ENCODE measurements at places on chromosomes 7 and 10. TPM values are rescaled to one million over a fixed set of nuclear protein-coding genes. Genes with fewer than 3 reads are reported as not detected.

The ITIH5 gene
- total RNA-seq = 14.8 TPM

The LRRD1 gene
- not detected for total RNA-seq

DNA sequence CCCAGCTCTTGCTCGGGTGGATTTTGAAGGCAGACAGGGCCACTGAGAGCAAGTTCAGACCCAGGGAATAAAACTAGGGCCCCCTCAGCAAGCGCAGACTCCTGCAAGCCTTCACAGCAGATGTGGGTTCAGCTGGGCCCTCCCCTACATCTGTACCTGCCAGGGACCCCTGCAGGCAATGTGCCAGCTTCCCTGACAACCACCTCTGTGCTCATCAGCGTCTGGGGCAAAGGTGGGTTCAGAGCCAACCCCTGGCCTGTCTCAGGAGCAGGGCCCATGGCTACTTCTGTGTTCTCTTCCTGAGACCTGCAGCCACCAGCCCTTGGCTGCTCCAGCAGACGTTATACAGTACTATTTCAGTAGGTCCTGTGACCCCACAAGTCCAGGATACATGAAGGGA lies 189.5 kb downstream of the DIP2C start:
- DNase-seq = peak; percentile 32

The ACADSB gene
- 24.0 TPM for total RNA-seq

GRCh38 chr7:78134774-78135173 lies 336.2 kb downstream of the PHTF2 start:
- no peak for DNase-seq

The OR6B1 gene
- not detected for total RNA-seq

The PYROXD2 gene
- 17.8 TPM for total RNA-seq

DNA sequence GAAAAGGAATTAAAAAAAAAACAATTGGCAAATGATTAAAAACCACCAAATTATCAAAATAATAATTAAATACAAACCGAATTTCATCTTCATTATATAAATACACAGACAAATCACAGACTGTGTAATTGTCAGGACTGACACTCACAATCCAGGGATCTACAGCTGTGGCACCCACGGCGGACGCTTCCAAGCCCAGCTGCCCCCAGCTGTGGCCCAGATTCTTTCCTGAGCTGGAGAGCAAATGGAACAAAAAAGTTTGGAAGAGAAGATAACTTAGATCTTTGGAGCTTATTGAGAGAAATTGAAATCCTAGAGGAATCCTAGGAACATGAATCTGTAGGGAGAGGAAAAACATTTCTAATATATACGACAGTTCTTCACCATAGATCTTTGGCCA lies 316.1 kb downstream of the OTUD1 start:
- no peak for DNase-seq

The TIMM23B gene
- total RNA-seq = 11.7 TPM

DNA sequence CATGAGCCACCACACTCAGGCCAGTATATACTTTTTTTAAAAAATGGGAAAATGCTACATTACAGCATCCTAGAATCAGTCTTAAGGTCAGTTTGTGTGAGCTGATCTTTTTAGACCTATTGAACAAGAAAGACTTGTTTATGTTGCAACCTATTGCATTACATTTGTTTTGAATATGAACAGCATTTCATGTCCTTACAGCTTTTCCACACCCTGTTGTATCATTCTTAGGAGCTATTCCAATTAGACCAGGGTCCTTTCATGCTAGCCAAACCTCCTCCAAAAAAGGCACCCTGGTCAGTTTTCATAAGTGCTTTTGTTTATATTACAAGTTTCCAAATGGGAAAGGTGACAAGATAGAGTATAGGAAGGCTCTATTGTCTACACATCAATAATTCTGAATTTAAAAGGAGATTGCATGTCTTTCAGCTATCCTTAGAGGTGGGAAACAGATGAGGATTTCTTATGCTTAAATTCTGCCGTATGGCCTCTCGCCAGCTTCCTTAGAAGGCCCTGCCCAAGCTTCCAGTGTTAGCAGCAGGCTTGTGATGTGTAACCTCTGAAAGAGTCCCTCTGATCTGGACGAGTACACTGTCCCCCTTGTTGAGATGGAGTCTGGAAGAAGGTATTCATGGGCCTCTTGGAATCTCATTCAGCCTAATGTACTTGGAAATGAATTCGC lies 171.9 kb downstream of the OTUD1 start:
- DNase-seq = no peak

DNA sequence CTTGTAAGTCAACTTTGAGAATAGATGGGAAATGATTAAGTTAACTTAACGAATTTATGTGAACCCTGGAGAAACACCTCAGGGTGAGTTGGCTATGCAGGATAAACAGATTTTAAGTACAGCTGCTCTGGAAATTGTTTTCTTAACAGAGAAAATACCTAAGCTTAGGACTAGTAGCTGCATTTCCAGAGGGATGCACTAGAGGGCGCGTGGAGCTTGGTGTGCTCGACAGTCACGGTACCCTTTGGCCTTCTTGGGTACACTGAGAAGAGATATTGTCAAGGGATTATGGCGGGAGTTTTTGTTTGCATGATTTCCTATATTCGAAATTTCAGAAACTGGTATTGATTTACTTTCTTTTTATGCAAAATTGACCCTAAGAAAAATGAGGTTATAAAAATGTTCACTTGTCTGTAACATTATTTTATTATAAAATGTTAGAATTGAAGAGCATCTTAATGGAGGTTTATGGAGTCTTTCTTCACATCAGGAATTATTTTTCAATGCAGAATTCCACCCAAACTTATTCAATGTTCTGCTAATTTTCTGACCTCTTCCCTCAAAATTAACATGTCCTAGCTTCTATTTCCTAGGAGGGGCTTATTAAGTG lies 58.4 kb upstream of the MYO3A start:
- peak; percentile 66 for DNase-seq

The FAM25A gene
- total RNA-seq = not detected

- no peak for DNase-seq
Observed at GRCh38 chr7:20164425-20165145, 52.6 kb downstream of the MACC1 start.

DNA sequence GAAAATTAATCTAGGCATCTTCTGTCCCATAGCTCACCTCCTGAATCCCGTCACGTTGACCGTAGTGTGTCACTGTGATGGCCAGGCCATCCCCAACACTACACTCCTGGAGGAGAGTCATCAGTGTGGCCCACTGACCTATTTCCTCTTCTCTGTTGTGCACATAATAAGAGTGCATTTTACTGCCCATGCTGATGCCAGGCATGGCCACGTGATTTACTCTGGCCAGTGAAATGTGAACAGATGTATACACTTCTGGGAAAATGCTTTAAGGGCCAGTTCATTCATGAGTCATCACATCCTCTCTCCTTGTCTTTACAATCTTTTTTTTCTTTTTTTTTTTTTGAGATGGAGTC lies 101.9 kb upstream of the PIP4K2A start:
- no peak for DNase-seq

DNA sequence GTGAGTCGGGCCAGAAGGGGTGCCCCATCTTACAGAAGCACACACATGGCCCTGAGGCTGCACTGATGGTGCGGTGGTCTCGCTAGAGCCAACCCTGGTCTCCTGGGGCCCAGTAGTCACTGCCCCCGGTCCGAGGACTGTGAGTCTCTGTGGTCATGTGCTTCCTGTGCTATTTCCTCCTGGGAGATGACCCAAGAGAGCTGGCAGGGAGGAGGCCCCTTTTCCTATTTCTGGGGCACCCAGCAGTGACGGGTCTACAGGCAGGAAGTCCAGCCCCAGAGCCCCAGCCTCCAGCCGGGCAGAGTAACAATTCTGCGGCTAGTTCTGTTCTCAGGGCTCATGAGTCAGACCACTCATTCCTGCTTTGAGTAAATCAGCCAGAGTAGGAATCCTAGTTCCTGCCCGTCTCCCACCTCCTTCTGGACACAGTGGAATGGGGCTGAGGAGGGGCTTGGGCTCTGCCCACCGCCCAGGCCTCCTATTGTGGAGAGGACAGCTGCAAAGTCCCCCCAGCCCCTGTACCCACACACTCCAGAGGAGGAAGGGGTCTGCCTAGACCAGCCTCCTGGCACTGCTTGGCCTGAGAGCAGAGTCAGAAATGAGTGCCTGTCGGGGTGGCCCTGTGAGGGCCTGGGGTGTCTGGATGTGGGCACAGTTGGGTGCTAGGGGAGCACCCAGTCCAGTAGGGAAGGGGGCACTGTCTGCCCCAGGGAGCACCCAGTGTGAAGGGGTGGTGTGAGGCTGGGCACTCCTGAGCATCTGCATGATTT lies 80.5 kb upstream of the PPIF start:
- peak; percentile 86 for DNase-seq

GRCh38 chr7:77753173-77753572 lies 45.1 kb downstream of the TMEM60 start:
- no peak for DNase-seq

The FBXL15 gene
- 16.6 TPM for total RNA-seq

DNA sequence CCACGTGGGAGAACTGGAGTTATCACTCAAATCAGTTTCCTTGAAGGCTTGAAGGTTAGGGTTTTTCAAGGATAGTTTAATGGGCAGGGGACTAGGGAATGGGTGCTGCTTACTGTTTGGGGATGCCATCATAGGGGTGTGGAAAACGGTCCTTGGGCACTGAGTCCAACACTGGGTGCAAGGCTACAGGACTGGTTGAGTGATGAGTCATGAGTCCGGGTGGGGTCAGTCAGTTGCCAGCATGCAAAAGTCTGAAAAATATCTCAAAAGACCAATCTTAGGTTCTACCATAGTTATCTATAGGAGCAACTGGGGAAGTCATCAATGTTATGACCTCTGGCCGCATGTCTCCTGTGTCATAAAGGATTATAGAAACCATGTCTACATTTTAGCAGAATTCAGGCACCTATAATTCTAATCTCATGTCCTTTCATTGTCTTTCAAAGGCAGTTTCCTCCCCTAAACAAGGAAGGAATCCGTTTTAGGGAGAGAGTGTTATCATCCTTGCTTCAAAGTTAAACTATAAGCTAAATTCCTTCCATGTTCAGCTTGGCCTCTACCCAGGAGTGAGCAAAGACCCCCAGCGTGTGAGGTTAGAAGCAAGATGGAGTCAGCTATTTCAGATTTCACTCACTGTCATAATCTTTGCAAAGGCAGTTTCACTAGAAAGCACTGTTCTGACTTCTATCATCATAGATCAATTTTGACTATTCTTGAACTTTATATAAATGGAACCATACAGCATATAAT lies 94.5 kb downstream of the COL26A1 start:
- DNase-seq = no peak

DNA sequence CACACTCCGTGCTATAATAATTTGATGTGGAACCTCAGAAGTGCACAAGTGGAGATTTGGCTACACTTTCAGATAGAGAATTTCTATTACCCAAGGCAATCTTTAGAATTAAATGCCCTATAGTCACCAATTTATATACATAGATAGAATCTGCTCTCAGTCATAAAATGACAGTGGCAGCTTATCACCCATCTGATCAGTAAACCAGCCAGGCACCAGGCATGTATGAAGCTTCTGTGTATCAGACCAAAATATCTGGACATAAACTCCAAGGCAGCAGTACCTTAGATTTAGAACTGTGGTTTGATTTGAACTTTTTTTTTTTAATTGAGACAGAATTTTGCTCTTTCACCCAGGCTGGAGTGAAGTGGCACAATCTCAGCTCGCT lies 180.9 kb downstream of the IPMK start:
- no peak for DNase-seq

GRCh38 chr7:9407816-9408215 lies 974.4 kb downstream of the NXPH1 start:
- DNase-seq = no peak

The ACTR3C gene
- total RNA-seq = 18.6 TPM

The FZD1 gene
- 20.1 TPM for total RNA-seq

The PDE1C gene
- total RNA-seq = 15.5 TPM

GRCh38 chr10:34155812-34156211 lies 659.3 kb downstream of the PARD3 start:
- no peak for DNase-seq

The UPK3BL2 gene
- total RNA-seq = 26.9 TPM

DNA sequence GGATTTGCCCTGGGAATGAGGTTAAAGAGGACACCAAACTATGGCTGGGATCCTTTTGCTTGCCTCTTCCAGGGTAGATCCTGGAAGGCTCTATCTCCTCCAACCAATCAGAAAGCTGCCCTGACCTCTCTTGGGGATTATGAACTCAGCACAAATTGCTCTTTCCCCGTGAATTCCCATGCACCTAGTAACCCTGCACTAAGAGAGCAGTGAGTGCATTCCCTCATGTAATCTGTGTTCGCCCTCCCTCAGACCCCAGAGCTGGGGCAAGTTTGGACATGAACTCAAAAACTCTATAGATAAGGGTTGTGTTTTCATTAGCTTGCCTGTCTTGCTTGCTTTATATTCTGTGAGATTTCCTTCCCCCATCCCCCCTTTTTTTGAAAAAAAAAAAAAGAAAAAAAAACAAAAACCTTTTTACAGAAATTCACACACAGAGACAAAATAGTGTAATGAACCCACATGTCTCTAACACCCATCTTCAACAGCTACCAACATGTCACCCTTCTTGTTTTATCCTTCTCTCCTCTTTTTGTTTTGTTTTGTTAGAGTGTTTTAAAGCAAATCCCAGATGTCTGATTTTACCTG lies 225.5 kb upstream of the TCF7L2 start:
- no peak for DNase-seq

The GALNT17 gene
- 6.6 TPM for total RNA-seq

GRCh38 chr7:130912082-130912861 lies 178.3 kb upstream of the KLF14 start:
- no peak for DNase-seq

DNA sequence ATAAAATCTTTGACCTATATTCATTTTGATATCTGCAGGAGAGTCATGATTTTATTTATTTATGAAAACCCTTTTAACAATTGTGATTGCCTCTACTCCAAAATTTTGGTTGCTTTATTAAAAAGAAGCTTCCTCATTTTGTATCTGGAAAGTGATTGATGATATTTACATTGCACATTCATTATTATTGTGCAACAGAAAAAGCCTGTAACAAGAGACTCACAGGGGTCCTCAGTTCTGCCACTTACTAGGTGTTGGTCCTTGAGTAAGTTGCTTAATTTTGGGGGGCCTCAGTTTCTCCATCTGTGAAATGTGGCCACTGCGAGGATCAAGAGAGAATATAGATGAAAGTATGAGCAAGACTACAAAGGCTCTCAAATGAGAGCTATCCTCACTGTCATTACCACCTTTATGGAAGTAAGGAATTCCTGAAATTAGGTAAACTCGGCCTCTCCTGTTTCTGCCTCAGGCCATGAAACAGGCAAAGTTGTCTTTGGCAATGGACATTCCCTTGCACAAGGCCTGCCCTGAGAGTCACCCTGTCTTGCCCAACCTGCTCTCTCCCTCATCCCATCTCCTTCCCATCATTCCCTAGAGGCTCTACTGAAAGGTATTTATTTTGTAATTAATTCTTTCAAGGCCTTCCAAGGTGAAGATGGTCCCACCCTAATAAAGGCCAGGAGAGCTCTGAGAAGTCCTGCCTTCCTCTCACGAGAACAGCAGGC lies 66.1 kb upstream of the ABLIM1 start:
- no peak for DNase-seq

DNA sequence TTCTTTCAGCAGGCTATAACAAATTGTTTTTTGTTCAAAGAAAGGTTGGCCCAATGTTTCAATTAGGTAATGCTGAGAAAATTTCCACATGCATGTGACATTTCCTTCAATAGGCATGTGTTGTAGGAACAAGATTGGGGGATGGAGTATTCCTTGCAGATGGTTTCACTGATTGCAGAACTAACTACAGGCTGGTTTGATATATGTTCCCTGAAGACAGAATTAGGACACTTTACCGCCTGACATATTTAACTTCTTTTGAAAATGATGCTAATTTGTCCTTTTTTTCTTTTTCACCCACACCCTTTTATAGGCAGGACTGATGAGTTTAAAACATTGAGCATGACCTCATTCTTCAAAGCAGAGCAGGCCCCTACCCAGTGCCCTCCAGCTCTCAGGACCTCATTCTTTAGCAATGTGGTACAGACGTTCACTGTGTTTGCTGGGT lies 163.3 kb downstream of the CPED1 start:
- DNase-seq = no peak

Data from lower lobe of right lung (tissue), 2 donors.